Right renal pelvis (tissue), 4 donors: ENCODE measurements at places on chromosomes 6 and 20. TPM values are rescaled to one million over a fixed set of nuclear protein-coding genes. Genes with fewer than 3 reads are reported as not detected.

The TSBP1 gene
- not detected for polyA plus RNA-seq

The APOM gene
- polyA plus RNA-seq, result 128 TPM

The ARMC12 gene
- polyA plus RNA-seq, result 1.1 TPM

The DST gene
- 184 TPM for polyA plus RNA-seq

The PTCRA gene
- 0.30 TPM for polyA plus RNA-seq

The SAMD3 gene
- 0.74 TPM for polyA plus RNA-seq

The HAO1 gene
- not detected for polyA plus RNA-seq

The AVP gene
- polyA plus RNA-seq, result not detected

The SAMD5 gene
- 17.4 TPM for polyA plus RNA-seq
